ENCODE measurements at places on chromosomes 7 and 10.

- no peak for DNase-seq
These were observed 20.7 kb downstream of the POLL start for GRCh38 chr10:101567165-101568006.

DNA sequence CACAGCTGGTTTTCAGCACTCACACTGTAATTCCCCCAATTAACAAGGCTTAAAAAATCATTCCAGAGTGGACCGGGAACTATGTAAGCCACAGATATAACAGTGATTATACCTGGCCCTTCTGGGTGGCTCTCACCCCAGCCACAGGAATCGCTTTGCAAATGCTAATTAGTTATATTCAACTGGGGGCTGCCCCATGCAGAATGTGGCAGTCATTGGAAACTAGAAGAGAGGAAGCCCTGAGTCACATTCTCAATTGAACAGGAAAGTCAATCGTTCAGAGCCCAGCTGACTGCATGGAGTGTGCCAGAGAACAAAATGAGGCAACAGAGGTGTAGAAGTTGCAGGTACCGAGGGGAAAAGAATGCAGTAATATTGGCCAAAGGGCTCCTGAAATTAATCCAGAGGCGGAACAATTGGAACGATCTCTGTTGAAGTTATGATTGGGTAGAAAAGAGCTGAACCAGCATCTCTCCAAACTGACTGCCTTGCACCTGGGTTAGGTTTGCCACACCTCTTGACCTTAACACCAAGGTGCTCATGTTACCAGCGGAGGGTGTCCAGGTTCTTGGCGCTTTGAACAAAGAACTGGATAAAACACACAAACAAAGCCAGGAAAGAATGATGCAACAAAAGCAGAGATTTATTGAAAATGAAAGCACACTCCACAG is 909.7 kb upstream of the AUTS2 start:
- DNase-seq, result no peak

DNA sequence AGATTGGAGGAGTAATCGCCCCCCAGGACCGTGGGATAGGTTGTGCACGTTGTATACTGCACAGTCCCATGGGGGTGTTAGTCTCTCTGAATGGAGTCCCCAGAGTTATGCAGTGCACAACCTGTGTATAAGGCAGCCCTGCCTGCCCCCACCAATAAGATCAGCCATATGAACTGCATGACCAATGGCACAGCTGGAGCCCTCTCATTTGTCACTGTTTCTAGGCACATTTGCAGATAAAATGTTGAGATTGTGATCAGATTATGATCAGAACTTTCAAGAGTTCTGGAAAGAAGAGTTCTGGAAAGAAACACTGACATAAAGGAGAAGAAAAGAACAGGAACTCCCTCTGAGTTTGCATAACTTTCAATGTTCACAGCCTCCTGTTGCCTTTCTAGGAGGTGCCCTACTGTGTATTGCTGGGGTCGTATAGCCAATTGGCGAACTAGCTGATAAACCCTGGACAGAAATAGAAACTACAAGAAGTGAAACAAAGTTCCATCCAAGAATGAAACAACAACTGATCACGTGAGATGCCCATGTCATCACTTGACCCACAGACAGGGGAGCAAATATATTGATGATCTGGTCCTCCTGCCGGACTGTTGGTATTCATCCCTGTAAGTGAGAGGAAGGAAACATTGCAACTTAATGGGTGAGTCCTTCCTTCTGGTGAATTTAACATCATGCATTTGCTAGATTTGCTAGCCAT is 49.6 kb upstream of the TOMM7 start:
- no peak for DNase-seq

GRCh38 chr7:111357691-111358090 is 204.6 kb downstream of the IMMP2L start:
- DNase-seq, result no peak

DNA sequence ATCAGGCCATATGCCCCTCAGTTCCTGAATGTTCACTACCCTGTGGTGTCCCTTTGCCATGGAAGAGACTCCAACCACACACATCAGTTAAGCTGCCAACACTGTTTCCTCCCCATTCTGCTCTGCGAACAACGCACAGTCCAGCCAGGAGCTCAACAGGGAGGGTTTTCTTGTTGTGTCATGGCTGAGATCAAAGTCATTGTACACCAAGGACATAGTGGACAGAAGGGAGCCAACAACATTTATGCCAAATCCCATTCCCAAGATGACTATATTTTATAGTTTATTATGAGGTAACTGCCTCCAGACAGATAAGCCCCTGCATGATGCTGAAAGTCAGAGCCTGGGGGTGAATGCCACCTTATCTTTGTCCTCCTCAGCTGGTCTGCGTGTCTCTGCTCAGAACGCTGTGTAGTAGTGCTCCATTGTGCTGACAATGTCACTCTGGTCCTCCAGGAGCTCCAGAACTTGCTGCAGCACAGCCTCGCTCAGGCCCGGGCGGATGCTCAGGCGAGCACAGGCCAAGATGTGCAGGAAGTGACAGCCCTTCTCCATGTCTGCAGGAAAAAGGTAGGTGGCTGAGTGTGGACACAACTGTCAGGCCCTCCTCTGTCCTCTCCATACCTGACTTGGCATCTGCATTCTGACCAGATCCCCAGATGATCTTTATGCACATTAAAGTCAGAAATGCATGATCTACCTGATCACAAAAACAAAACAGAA is 27.1 kb upstream of the SH3PXD2A start:
- no peak for DNase-seq

DNA sequence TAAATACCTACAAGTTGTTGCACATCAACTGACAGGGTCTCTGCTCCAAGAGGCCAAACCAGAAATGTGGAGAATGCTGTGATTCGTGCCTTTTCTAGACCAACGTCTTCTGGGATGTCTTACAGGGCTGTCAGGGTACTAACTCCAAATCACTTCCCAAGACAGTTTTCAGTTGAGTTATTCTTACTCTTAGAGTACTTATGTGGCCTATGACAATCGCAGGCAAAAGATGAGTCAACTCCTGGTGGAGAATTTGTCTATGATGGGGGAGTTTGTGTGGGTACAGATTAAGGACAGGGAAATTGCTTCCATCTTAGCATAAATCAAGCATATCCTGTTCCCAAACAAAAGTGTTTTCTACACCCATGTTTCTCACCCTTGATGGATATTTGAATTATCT is 734.8 kb downstream of the TNS3 start:
- no peak for DNase-seq

GRCh38 chr7:68925241-68925640 is 673.0 kb upstream of the AUTS2 start:
- DNase-seq, result no peak

- DNase-seq, result peak; percentile 20
These were observed at the start of gene DOCK1 for GRCh38 chr10:126904818-126905701. Gene DOCK1 (plus strand): TSS chr10:126905428. CDS start chr10:126905518, 90 bp downstream.

DNA sequence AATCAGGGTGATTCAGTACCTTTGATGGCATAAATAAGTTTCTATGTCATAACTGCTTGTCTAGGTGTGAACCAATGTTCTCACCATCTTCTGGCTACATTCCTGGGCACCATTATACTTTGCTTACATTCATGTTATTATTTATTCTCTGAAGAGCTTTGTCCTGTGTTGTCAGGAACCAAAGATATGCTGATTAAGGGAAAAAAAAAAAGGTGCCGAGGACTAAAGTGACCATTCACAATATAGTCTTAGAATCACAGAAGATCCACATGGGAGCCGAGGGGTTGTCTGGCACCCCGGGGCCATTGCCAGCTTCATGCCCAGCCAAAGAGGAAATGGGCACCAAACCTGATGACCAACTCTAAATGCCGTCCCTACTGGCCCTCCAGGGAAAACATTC is 329.2 kb upstream of the NFE2L3 start:
- no peak for DNase-seq

GRCh38 chr10:54900584-54900983 is 99.6 kb upstream of the PCDH15 start:
- no peak for DNase-seq

DNA sequence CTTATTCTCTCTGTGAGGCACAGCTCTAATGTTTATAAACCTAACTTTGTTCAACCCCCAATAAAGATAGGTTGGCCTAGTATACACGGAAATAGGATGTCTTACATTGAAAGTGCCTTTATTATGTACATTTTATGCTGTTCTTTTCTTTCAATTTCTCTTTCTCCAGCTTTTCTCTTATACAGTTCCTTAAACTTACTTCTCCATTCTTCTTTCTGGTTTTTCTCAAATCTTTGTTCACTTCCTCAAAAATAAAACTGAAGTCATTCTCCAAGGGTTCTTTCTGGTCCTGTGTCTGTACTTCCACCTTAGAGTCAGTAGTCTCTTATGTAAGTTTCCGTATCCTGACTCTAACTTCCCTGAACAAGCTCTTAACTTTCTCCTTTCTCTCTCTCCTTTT is 29.2 kb upstream of the NAMPT start:
- DNase-seq, result no peak

GRCh38 chr7:36736090-36736898 is 12.0 kb upstream of the AOAH start:
- DNase-seq, result no peak

DNA sequence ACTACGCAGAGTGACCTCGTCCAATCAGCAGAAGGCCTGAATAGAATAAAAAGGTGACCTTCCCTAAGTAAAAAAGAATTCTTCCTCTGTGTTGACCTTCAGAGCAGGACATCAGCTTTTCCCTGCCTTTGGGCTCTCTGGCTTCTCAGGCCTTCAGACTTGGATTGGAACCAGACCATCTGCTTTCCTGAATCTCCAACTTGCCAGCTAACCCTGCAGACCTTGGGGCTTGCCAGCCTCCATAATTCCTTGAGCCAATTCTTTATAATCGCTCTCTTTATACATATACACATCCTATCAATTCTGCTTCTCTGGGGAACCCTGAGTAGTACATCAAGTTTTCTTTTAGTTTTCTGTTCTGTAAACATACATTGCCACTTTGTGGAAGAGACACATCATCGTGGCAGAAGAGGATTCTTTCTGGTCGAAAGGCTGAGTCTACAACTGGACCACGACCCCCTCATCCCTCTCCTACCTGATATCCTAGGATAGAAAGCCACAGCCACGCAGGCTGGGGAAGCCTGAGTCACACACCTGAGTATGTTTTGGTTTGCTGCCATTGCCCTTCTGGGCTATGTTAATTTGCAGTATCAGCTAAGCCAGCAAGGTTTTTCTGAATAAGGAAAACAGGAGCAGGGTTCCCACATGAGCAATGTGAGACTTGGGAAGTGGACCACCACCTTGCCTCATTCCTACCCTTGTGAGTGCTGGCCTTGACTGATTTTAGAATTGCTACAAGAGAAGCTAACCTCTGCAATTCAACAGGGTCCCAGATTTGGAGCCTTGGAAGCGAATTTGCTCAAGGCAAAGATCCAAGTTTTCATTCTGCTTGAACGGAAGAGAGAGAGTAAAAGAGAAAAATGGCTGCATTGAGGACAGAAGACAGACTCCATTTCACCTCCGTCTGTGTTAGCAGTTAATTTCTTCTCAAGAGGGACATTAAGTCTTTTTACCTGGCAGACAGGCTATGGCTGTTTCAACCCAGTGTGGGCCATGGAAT is 445.2 kb upstream of the FZD8 start:
- no peak for DNase-seq

DNA sequence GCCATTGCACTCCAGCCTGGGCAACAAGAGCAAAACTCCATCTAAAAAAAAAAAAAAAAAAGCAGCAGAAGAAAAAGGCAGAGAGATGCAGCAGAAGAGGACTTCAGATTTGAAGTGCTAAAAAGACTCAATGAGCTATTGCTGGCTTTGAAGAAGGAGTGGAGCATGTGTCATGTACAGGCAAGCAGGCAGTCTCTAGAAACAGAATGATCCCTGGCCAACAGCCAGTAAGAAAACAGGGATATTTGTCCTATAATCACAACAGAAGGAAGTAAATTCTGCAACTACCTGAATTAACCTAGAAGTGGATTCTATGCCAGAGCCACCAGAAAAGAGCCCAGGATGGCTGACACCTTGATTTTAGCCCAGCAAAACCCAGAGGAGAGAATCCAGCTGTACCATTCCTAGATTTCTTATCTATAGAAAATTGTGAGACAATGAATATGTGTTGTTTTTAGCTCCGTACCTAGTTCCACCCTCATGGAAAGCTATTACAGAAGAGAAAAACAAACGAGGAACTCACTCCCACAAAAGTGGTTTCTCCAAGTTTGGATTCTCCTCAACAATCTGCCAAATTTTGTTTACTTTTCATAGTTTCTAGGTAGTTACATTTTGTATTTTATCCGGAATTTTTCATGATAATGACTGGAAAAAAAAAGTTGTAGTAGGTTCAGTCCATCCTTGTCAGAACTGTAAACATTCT is 198.2 kb upstream of the GNAI1 start:
- DNase-seq, result no peak

- no peak for DNase-seq
These were observed 603 bp downstream of the ADRA2A start for GRCh38 chr10:111077479-111077784.

- no peak for DNase-seq
These were observed 99.0 kb downstream of the AOAH start for GRCh38 chr7:36625247-36625646.

DNA sequence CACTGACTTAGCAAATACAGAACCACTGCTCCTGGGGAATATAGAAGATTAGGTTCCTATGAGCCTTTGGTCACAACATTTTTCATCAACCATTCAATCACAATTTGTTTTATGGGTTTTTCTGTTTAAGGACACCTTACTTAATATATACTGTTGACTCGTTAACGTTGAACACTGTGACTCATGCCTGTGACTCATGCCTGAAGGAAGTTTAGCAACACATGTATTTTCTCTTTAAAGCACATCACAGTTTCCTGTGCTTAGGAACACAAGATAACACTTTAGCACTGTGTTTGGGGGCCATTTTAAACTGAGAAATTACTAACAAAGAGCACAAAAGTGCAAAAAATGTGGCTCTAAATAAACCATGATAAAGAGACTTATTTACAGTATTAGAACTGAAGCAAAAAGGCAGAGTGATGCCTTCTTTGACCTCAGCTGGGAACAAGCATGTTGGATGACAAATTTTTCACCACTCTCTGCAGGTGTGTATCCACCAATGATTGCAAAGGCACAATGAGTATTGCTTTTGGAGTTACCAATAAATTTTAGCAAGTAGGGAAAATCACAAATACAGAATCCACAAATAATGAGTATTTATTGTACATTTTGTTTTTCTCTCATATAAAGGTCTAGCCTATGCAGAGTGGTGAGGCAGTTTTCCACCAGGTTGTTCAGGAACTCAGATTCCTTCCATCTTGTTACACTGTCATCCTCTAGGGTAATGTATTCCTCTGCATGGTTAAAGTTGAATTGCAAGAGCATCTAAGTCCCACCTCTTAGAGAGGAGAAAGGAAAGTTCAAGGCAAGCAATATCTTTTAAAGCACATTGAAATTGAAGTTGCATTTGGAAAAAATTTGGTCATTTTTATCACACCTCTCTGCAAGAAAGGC is 7.3 kb downstream of the FGFBP3 start:
- DNase-seq, result peak; percentile 55

- DNase-seq, result no peak
These were observed 220.3 kb downstream of the RPS24 start for GRCh38 chr10:78254013-78254412.
